ENCODE measurements at places on chromosomes 5 and 9.
A peak's percentile ranks its signal among the peaks of the same experiment; 100 is the strongest.

GRCh38 chr9:86637515-86637914 is 283.3 kb upstream of the TUT7 start:
- no peak for DNase-seq

GRCh38 chr5:26482076-26482809 is 556.1 kb downstream of the CDH9 start:
- DNase-seq = peak; percentile 16

DNA sequence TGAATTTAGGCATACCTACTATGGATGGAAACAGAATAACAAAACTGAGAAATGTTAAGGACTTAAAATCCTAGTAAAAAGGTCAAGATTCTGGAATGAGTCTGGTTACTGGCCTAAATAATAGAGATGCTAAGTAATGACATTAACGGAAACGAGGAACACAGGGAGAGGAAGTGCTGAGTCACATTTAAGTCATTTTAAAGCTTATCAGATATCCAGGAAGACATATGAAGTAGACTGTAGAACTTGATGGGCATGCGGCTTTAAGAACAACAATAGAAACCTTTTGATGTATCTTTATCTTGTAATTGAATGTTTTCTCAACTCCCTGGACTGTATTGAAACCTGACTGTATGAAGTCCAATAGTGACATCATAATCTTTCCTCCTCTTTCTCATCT is 1251.4 kb upstream of the CDH6 start:
- DNase-seq = no peak

- no peak for DNase-seq
Observed at GRCh38 chr5:170611449-170612090, 107.8 kb downstream of the KCNIP1 start.

DNA sequence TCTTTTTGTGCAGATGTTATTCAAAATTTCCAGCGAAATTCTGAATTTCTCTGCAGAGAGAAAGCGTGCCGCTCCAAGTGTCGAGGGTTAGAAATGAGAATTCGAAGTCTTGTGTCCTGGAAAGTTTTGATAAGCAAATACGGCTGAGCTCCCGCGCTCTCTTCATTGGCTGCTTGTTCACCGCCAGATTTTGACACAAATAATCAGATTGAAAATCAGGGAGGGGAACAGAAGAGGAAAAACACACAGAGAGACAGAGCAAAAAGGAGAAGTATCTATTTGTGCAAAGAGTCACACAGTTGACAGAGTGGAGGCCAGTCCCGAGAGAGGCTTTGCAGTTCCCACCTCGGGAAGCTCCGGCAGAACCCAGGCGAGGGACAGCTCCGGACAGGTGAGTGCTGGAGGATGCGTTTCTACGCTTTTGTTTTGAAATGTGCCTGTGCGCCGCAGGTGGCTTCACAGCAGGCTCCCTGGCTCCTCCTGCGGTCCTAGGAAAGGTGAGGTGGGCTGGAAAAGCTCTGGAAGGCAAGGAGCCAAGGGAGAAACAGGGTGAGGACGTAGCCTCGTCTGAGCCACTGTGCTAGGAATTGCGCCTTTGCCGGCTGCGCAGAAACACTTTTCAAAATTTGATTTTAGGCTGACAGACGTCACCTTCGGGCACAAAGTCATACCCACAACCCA is at the start of gene GFI1B:
TSS of gene GFI1B (plus strand) at position 244 of the 681 bp plus-strand sequence. CDS start 7,985 bp downstream, outside the sequence.
- DNase-seq = no peak

GRCh38 chr9:105608721-105609598 is 51.0 kb downstream of the FKTN start:
- DNase-seq = peak; percentile 51

DNA sequence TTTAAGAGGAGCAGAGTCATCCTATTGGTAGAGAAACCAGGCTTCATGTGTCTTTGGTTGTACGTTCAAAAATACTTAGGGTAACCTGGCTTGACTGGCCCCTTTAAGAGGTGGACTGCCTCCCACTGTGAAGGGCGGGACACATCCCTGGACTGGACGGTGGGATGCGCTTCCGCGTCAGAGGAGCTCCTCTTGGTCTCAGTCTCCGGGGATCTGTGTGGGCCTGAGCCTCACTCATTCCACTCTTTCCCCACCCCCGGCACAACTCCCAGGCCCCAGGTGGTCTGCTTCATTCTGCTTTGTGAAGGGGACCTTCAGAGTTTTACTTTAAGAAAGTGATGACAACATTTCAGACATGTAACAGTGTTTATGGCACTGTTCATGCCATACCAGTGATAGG is 601.1 kb downstream of the IRX1 start:
- DNase-seq = no peak

GRCh38 chr5:166845044-166845443 is 1446.4 kb upstream of the WWC1 start:
- no peak for DNase-seq

DNA sequence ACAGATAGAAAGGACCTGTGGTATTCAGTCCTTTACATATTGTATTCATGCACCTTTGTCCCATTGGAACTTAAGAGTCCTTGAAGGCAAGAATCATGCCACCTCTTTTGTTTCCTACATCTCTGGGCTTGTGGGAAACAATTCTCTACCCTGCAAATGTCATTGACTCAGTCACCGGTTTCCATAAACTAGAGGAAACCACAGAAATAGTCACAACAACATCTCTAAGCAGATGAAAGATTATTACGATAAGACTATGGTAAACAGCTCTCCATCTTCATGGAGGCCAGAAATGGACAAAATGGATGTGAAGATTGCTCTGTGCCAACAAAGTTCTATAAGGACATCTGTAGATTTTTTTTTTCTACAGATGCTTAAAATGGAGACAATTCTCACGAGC is 165.5 kb downstream of the PIK3R1 start:
- no peak for DNase-seq

GRCh38 chr9:108800632-108801099 is 55.1 kb downstream of the ACTL7B start:
- DNase-seq = no peak

GRCh38 chr5:171428809-171429542 is 9.5 kb downstream of the FGF18 start:
- no peak for DNase-seq

DNA sequence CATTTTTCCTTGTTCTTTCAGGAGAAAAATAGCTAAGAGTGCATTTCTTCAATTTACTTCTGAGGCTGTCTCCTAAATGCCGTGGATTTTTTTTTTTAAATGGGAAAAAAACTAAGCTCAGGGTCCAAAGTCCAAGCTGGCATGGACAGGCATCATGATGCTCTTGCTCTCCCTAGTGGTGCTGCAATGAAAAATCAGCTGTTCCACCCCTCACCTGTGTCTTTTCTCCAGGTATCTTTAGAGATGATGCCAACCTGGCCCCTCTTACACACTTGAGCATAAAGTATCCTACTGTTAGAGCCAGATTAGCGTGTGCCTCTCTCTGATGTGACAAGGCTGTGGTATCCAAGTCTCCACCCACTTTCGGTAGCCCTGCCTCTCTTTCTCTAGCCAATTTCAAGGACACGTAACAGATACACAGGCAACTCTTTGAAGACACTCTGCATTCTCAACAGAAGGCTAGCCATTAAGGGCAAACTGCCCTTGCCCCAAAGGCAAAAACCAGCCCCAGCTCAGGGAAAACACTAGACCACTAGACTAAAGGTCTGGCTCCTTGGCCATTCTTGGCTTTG is 208.8 kb downstream of the SAXO1 start:
- no peak for DNase-seq

DNA sequence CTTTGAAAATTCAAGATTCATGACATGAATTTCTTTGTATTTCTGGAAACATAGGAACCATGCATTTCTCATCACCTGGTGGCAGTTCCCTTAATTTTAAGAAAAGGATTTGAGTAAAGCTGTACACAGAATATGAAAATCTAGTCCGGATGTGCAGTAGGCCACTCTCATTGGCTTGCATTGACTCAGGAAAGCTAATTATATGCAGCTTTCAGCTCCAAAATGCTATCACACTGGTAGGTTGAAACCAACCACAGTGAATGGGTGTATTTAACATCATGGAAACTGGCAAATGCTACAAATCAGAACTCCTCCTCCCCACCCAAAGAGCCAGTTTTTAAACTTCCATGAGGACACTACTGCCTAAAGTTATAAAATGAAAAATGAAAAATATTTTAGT is 161.6 kb upstream of the FBXL17 start:
- DNase-seq = no peak
